Osteoblast (primary cell): ENCODE measurements at places on chromosomes 6 and 20. TPM values are rescaled to one million over a fixed set of nuclear protein-coding genes. Genes with fewer than 3 reads are reported as not detected.

COL9A3 gene
- not detected in 2 replicates for total RNA-seq

ZNF391 gene
- 2.5 and 4.1 TPM in 2 replicates for total RNA-seq

SLC32A1 gene
- not detected in 2 replicates for total RNA-seq

MLIP gene
- total RNA-seq: 0.29 and 0.36 TPM in 2 replicates

POU5F1 gene
- total RNA-seq: 0.29 and 2.5 TPM in 2 replicates

FANCE gene
- 13.8 and 16.6 TPM in 2 replicates for total RNA-seq

GCNT2 gene
- 0.29 and 0.72 TPM in 2 replicates for total RNA-seq

LTA gene
- total RNA-seq: not detected in 2 replicates

MCM9 gene
- 15.2 and 17.1 TPM in 2 replicates for total RNA-seq
